Esophagus muscularis mucosa (tissue), 4 donors: ENCODE measurements at places on chromosomes 2 and 18. TPM values are rescaled to one million over a fixed set of nuclear protein-coding genes. Genes with fewer than 3 reads are reported as not detected.

DNA sequence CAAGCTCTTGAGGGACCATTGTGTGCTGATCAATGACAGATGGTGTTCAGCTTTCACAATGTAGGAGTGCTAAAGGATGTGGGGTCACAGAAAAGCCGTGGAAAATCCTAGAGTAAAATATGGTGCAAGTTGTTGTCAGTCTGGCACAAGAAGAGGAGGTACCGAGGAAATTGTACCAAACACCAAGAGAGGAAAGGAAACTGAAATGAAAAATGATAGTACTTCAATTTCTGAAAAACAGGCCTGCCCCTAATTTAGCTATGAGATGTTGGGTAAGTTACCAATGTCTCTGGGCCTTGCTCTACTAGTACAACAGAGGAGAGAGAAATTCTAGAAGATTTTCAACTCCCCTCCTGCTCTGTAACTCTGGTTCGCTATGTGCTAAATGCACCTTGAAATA is 78.8 kb upstream of the PELI1 start:
- H3K27ac ChIP-seq, result peak overlapping the region; percentile 67
- H3K27me3 ChIP-seq, result no peaks in the 10 kb centered on the region
- peaks cover 44% of the 10 kb centered on the region for H3K4me1 ChIP-seq
- H3K36me3 ChIP-seq, result no peaks in the 10 kb centered on the region
- DNase-seq, result no peak

DNA sequence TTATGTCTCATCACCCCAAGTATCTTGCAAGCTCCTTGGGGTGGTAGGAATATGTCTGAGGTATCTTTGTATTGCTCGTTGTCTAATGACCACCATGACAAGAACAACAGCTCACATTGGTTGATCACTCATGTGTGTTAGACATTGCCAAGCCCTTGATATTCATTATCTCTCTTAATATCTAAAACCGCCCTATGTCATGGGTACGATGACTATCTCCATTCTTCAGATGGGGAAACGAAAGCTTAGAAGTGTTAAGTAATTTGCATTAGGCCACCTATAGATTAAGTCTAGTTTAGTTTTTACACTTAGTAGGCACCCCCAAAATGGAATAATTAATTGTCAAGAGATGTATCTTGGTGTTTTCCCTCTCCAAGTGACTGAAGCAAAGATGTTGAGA is 57.0 kb downstream of the ICOS start:
- H3K27me3 ChIP-seq, result no peaks in the 10 kb centered on the region
- H3K27ac ChIP-seq, result no peak overlapping the region
- no peak for DNase-seq
- no peak overlapping the region for H3K4me3 ChIP-seq
- no peaks in the 10 kb centered on the region for H3K4me1 ChIP-seq

DNA sequence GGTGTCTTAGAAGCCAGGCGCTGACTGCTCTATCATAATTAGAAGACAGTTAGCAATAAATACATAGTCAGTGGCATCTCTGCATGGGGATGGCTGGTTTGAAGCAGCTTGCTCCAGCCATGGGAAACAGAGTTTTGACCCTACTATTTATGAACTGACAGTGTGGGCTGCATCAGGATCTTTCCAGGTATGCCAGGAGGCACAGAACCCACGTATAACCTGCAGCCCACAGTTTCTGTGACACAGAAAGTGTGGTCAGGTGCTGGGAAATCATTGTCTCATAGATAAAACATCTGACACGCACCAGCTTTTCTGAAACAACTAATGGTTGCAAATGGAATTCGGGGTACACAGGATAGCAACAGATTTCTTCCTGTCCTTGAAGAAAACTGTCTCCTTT is 34.7 kb downstream of the INPP4A start:
- H3K27me3 ChIP-seq, result no peaks in the 10 kb centered on the region
- peaks cover 65% of the 10 kb centered on the region for H3K4me1 ChIP-seq
- peak overlapping the region; percentile 2 for H3K27ac ChIP-seq
- no peaks in the 10 kb centered on the region for H3K36me3 ChIP-seq
- no peak overlapping the region for H3K4me3 ChIP-seq

- H3K27ac ChIP-seq, result no peak overlapping the region
- H3K4me1 ChIP-seq, result peaks cover 5% of the 10 kb centered on the region
- peaks cover 79% of the 10 kb centered on the region for H3K27me3 ChIP-seq
- H3K4me3 ChIP-seq, result no peak overlapping the region
Observed at GRCh38 chr2:118047380-118047826, 33.5 kb upstream of the CCDC93 start.

CNTNAP5 gene
- not detected for total RNA-seq

PTH2R gene
- total RNA-seq, result 0.17 TPM
